Body of pancreas (tissue), 4 donors: ENCODE measurements at places on chromosomes 4 and X. TPM values are rescaled to one million over a fixed set of nuclear protein-coding genes. Genes with fewer than 3 reads are reported as not detected.

- DNase-seq: no peak
Observed at GRCh38 chrX:47278691-47279090, 45.9 kb downstream of the USP11 start.

INTS6L gene
- total RNA-seq: 4.7 TPM

DNA sequence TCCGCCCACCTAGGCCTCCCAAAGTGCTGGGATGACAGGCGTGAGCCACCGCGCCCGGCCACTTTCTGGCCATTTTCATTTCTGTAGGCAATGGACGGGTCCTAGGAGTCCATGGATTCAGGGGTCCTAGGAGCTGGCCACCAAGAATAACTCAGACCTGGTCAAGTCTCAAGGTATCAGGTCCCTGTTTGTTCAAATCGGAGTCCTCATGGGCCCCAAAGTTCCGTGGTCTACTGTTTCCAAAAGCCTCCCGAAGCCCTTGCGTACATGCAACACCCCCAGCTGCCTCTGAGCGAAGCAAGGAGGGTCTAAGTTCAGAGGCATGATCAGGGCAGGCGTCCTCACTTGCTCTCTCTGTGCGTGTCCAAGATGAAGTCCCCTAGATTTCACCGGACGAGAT is 30.1 kb downstream of the P2RY8 start:
- no peak for DNase-seq

DNA sequence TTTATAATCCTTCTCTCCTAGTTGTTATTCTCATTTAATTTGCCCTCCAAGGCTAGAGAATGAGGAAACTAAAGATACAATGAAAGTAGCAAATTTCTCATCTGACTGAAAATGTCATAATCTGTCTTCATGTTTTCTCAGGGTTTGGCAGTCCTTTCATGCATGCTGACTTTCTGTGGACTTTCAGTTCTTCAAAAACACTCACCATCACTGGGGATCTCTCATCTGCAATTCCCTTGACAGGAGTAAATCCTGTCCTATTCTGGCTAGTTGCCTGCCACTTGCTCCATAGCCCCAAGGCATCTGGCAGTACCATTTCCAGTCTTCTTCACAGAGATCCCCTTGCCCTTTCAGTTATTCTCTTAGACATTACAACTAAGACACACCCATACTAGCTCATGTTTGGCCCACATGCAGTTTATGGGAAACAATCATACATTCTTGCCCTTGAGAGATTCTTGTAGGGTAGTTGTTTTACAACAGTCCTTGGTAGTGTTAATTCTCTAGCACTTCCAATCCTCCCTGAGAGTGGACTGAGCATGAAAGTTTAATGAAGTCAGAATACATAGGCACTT is 449.7 kb upstream of the KLHL4 start:
- no peak for DNase-seq

DNA sequence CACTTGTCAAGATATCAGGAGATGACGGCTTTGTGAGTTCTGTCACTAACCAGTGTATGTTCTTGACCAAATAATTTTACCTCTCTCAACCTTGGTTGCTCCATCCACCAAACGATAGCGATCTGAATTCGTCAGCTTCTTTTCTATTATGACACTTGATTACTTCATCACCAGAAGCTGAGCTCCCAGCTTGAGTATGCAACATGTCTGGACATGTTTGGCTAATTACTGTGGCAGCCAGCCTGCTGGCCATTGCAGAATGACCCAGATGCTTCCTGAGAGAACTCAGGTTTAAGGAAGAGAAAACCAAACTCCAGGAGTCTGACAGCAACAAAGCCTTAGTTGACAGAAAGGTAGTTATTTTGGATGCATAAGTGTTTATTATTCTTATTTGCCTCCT is 46.4 kb upstream of the PARM1 start:
- no peak for DNase-seq

PPEF2 gene
- not detected for total RNA-seq
